CD8-positive, alpha-beta T cell (primary cell): ENCODE measurements at places on chromosomes 7 and 10. TPM values are rescaled to one million over a fixed set of nuclear protein-coding genes. Genes with fewer than 3 reads are reported as not detected.

The SFMBT2 gene
- 27.5 TPM for total RNA-seq

The OLAH gene
- total RNA-seq, result not detected

The MSRB2 gene
- 1.1 TPM for total RNA-seq

The MYL7 gene
- total RNA-seq, result not detected

The TRIM56 gene
- total RNA-seq, result 26.0 TPM

The LRRC17 gene
- not detected for total RNA-seq
